ENCODE measurements at places on chromosomes 6 and 20. TPM values are rescaled to one million over a fixed set of nuclear protein-coding genes. Genes with fewer than 3 reads are reported as not detected.
A peak's percentile ranks its signal among the peaks of the same experiment; 100 is the strongest.

VPS52 gene
- total RNA-seq: 36.5 TPM

GRCh38 chr20:3423126-3423525, 15.7 kb upstream of the DNAAF9 start:
- H3K4me3 ChIP-seq: no peak overlapping the region
- no peaks in the 10 kb centered on the region for H3K27me3 ChIP-seq

- H3K4me3 ChIP-seq: no peak overlapping the region
- DNase-seq: no peak
- H3K27ac ChIP-seq: no peak overlapping the region
- no peaks in the 10 kb centered on the region for H3K4me1 ChIP-seq
Measured at GRCh38 chr6:64538722-64539121, 903.1 kb downstream of the PHF3 start.

GRCh38 chr20:10247440-10247839, 28.8 kb downstream of the SNAP25 start:
- no peak overlapping the region for H3K27ac ChIP-seq
- no peak overlapping the region for H3K4me3 ChIP-seq
- DNase-seq: no peak
- peaks cover 2% of the 10 kb centered on the region for H3K4me1 ChIP-seq
- no peaks in the 10 kb centered on the region for H3K27me3 ChIP-seq

CRIP3 gene
- 46.3 TPM for total RNA-seq

GRCh38 chr20:60011512-60012507, 53.6 kb downstream of the CDH26 start:
- DNase-seq: no peak
- no peak overlapping the region for H3K4me3 ChIP-seq
- H3K36me3 ChIP-seq: no peaks in the 10 kb centered on the region
- no peaks in the 10 kb centered on the region for H3K4me1 ChIP-seq

EPPIN gene
- not detected for total RNA-seq

GRCh38 chr20:41531518-41532275, 86.5 kb downstream of the CHD6 start:
- H3K4me1 ChIP-seq: no peaks in the 10 kb centered on the region
- no peaks in the 10 kb centered on the region for H3K27me3 ChIP-seq
- H3K27ac ChIP-seq: no peak overlapping the region
- H3K36me3 ChIP-seq: no peaks in the 10 kb centered on the region
- no peak overlapping the region for H3K4me3 ChIP-seq

DNA sequence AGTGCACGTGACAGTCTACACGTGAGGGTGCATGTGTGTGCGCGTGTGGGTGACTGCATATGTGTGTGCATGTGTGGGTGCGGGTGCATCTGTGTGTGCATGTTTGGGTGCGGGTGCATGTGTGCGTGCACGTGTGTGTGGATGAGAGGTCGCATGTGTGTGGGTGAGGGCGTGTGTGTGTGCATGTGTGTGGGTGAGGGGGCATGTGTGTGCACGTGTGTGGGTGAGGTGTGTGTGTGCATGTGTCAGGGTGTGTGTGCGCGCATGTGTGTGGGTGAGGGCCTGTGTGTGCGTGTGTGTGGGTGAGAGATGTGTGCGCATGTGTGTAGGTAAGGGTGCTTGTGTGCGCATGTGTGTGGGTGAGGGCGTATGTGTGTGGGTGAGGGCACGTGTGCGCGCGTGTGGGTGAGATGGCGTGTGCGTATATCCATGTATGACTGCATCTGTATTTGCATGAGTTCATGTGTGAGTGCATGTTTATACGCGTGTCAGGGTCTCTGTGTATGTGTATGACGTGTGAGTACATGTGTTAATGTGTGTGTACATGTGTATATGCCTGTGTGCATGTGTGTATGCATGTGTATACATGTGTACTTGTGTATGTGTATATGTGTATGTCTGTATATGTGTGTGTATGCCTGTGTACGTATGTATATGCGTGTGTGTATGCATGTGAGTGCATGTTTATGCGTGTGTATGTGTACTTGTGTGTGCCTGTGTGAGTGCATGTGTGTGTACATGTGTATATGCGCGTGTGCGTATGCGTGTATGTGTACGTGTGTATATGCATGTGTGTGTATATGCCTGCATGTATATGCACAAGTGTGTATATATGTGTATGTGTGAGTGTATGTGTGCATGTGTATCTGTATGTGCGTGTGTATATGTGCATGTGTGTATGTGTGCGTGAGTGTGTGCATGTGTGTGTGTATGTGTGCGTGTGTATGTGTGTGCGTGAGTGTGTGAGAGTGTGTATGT, 4.1 kb upstream of the LIME1 start:
- no peak for DNase-seq
- H3K4me1 ChIP-seq: no peaks in the 10 kb centered on the region
- H3K4me3 ChIP-seq: no peak overlapping the region
- H3K27me3 ChIP-seq: peaks cover 3% of the 10 kb centered on the region

DNA sequence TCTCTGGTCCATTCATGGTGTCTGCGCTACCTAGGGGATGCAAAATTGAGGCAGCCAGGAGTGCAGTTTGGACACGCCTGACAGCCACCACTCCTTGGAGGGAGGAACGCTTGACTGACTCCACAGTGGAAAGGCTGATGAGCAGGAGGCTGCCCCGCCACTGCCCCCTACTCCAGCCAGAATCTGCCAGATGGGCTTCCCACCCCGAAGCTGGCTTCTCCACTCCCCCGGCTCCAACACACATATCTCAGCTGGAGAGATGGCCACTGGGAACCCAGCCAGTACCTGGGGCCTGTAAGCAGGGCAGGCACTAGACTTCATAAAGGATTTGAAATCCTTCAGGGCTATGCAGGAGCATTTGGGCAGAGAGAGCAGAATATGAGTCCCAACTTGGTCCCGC, 51.4 kb upstream of the BLCAP start:
- no peak for DNase-seq
- H3K36me3 ChIP-seq: no peaks in the 10 kb centered on the region
- no peaks in the 10 kb centered on the region for H3K4me1 ChIP-seq
- H3K4me3 ChIP-seq: no peak overlapping the region
- H3K27me3 ChIP-seq: no peaks in the 10 kb centered on the region
- H3K27ac ChIP-seq: no peak overlapping the region

GRCh38 chr6:54865091-54865631, 18.6 kb downstream of the FAM83B start:
- H3K36me3 ChIP-seq: no peaks in the 10 kb centered on the region
- H3K27me3 ChIP-seq: no peaks in the 10 kb centered on the region
- H3K27ac ChIP-seq: no peak overlapping the region
- peaks cover 7% of the 10 kb centered on the region for H3K4me1 ChIP-seq
- H3K4me3 ChIP-seq: no peak overlapping the region

GRCh38 chr20:63471981-63472831, at the start of gene KCNQ2:
Gene KCNQ2, minus strand, starts transcription at chr20:63472655. Its CDS starts 192 bp downstream, at chr20:63472463.
- H3K27me3 ChIP-seq: no peaks in the 10 kb centered on the region
- H3K4me3 ChIP-seq: peak within 1 kb of the TSS; percentile 94
- peaks cover 4% of the 10 kb centered on the region for H3K4me1 ChIP-seq
- DNase-seq: no peak

NNAT gene
- total RNA-seq: 66.8 TPM

SSTR4 gene
- total RNA-seq: not detected

DNA sequence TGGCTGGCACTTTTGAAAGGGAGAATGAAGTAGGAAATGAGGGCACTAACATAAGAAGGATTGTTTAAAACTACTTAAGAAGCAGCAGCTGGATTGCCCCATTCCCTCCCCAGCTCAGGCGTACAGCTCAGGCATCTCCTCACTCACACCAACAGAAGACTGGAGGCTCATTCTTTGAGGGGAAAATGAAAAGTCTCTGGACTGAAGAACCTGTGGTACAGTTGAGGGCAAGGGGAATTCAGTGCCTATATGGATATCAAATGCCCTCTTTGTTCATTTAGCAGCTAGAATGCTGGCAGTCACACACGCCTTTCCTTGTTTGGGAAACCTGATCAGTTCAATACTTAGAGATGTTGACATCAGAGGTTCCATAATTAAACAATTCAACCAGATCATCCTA, 502.1 kb upstream of the SOX4 start:
- H3K4me3 ChIP-seq: no peak overlapping the region
- H3K4me1 ChIP-seq: no peaks in the 10 kb centered on the region
- no peak for DNase-seq
- no peaks in the 10 kb centered on the region for H3K27me3 ChIP-seq
- H3K36me3 ChIP-seq: no peaks in the 10 kb centered on the region
- H3K27ac ChIP-seq: no peak overlapping the region

GRCh38 chr6:16505711-16506357, 255.4 kb downstream of the ATXN1 start:
- no peak for DNase-seq
- no peaks in the 10 kb centered on the region for H3K27me3 ChIP-seq
- no peak overlapping the region for H3K27ac ChIP-seq
- no peak overlapping the region for H3K4me3 ChIP-seq
- H3K4me1 ChIP-seq: no peaks in the 10 kb centered on the region

THBD gene
- 0.43 TPM for total RNA-seq

DNA sequence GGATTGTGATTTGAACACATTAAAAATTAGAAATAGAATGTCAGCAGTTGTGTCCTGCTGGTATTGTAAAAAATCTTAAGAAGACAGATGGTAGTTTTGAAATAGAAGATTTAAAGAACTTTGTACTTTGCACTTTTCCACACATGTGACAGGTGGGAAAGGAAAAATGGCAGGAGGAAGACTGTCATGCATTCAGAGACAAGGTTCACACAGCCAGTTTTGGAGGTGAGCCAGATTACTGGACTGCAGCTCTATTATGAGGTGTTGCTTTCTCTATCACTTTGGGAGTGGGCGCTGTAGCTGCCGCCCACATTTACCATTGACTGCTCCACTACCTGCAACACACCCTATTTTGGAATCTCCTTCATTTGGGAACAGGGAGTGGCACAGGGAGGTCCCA, 12.1 kb upstream of the NDUFAF4 start:
- no peak overlapping the region for H3K4me3 ChIP-seq
- H3K27me3 ChIP-seq: no peaks in the 10 kb centered on the region
- H3K4me1 ChIP-seq: no peaks in the 10 kb centered on the region

ANKEF1 gene
- 10.0 TPM for total RNA-seq

DNA sequence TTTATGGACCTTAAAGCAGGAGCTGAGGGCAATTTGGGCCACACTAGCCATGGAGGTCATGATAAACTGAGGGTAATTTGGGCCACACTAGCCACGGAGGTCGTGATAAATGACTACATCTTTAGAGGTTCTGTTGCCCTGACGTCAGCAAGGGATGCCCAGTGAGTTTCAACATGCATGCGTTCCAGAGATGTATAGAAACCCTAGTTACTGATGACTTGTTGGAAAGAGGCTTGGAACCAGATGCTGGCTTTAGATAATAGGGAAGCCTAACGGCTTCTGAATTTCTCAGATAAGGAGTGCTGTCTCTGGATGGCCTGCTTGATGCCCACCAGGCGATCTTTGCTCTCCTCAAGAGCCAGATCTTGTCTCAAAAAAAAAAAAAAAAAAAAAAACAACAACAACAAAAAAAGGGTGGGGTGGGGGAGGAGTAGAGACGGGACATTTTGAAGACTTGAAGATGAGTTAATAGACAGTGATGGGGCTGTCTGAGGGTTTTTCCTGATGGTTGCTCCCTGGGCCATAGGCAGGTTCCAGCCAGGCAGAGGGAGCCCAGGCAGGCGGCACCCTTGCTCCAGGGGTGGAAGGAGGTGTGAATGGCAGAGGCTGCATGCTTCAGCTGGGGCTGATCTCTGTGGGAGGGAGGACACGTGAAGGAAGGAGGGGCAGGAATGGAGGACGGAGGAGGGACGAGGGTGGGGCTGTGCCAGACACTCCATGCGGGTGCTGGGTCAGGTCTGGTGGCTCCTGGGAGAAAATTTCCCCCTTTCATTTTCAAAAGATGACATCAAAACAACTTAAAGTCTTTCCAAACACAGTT, 27.0 kb upstream of the FRMD1 start:
- DNase-seq: no peak
- H3K27ac ChIP-seq: no peak overlapping the region
- no peaks in the 10 kb centered on the region for H3K36me3 ChIP-seq
- no peak overlapping the region for H3K4me3 ChIP-seq
- peaks cover 9% of the 10 kb centered on the region for H3K27me3 ChIP-seq

DNA sequence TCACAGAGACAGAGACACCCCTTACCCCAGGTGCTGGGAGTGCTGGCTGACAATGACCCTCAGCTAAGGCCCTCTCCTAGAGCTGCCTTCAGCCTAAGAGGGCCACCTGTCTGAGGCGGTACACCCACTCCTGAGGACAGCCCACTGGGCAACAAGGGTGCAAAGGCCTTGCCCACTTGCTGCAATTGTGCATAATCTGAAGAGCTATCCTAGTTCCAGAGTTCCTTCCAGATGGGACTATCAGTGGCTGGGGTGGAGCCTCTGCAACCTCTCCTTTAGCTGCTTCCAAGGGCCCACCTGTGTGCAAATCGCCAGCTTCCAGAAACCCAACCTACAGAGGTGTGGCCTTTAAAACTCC, 87.5 kb downstream of the PREX1 start:
- no peaks in the 10 kb centered on the region for H3K4me1 ChIP-seq
- H3K27me3 ChIP-seq: no peaks in the 10 kb centered on the region
- H3K27ac ChIP-seq: no peak overlapping the region

GRCh38 chr20:38559764-38560163, 21.2 kb upstream of the ADIG start:
- no peaks in the 10 kb centered on the region for H3K27me3 ChIP-seq
- no peaks in the 10 kb centered on the region for H3K4me1 ChIP-seq
- H3K4me3 ChIP-seq: no peak overlapping the region
- H3K36me3 ChIP-seq: peaks cover 2% of the 10 kb centered on the region
- DNase-seq: no peak

CDSN gene
- total RNA-seq: not detected

DNA sequence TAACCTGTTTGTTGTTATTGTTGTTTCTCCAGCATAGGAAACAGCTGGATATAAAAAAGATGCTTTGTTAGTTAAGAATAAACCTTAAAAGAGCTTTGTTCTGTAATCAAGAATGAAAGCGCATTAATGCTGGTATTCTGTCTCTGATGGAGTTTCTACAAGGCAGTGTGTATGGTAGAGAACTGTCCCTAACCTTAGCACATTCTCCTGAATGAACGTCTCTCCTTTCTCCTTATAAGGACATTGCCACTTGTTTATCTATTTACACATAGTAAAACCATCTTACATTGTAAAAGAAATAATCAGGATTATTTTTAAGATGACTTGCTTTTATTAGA, 33.8 kb upstream of the LCA5 start:
- H3K27me3 ChIP-seq: no peaks in the 10 kb centered on the region
- H3K36me3 ChIP-seq: no peaks in the 10 kb centered on the region
- no peak overlapping the region for H3K4me3 ChIP-seq
- DNase-seq: no peak
- H3K4me1 ChIP-seq: peaks cover 9% of the 10 kb centered on the region

DNA sequence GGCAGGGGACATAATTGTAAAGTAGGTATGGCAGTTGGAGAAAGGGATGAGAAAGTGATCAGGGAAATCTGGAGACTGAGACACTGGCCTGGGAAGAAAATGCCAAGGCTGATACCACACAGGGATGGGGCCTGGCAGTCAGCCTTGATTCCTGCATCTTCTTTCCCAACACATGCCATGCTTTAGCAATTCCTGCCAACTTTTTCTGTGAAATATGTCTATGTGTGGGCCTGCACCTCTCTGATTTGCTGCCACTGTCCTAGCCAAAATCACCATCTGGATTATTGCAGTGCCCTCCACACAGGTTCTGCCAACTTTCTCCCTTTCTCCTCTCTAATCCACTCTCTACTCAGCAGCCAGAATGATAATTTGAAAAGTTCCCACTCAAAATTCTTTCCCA, 759.8 kb upstream of the CITED2 start:
- no peak overlapping the region for H3K27ac ChIP-seq
- H3K27me3 ChIP-seq: no peaks in the 10 kb centered on the region
- H3K4me3 ChIP-seq: no peak overlapping the region
- DNase-seq: no peak
- H3K36me3 ChIP-seq: no peaks in the 10 kb centered on the region
- no peaks in the 10 kb centered on the region for H3K4me1 ChIP-seq

Data from H1 (cell line).